ENCODE measurements at places on chromosomes 7 and 10. TPM values are rescaled to one million over a fixed set of nuclear protein-coding genes. Genes with fewer than 3 reads are reported as not detected.

DNA sequence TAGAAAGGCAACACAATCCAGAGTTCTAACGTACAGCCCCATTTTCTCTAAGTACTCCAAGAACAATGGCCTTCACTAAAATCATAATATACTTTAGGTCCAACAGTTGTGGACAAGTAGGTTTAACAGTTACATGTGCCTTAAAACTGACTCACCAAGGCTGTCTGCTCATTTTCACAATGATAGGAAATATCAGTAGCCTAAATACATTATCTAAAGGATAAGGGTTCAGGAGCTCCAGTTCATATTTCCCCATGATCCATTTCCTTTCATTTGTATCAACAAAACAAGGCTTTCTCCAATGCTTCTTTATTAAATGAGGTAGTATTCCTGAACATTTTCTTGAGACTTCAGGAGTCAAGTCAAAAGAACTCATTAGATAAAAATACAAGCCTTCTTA, 164.0 kb downstream of the SLC25A13 start:
- no peak for DNase-seq
- H3K4me3 ChIP-seq: no peak overlapping the region
- no peaks in the 10 kb centered on the region for H3K4me1 ChIP-seq
- no peaks in the 10 kb centered on the region for H3K36me3 ChIP-seq

The CFAP43 gene
- total RNA-seq: 0.21 TPM

The ITPRID1 gene
- total RNA-seq: not detected

The SMARCD3 gene
- 27.8 TPM for total RNA-seq

The SEMA3D gene
- 11.5 TPM for total RNA-seq

GRCh38 chr10:44922796-44923545, 11.8 kb downstream of the TMEM72 start:
- no peak overlapping the region for H3K27ac ChIP-seq
- no peak for DNase-seq
- H3K27me3 ChIP-seq: peaks cover 5% of the 10 kb centered on the region
- no peak overlapping the region for H3K4me3 ChIP-seq

DNA sequence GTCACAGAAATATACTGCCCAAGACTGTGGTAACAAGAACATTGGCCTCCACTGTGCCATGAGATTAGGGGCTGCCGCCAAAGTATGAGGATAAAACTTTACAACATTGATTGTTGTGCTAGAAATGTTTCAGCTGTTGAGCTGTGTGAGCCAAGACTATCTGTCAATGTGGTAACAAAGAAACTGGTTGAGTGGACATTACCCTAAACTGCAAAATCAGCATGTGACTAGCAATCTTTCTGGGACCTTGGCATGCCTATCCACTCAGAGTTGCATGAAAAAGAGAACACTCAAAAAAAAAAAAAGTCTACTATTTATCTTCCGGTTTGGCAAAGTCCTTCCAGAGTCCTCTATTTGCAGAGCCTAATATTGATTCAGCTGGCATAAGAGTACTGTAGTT, 605.6 kb upstream of the CNTNAP2 start:
- H3K27ac ChIP-seq: no peak overlapping the region
- H3K4me1 ChIP-seq: no peaks in the 10 kb centered on the region
- H3K36me3 ChIP-seq: no peaks in the 10 kb centered on the region
- H3K27me3 ChIP-seq: no peaks in the 10 kb centered on the region
- H3K4me3 ChIP-seq: no peak overlapping the region
- DNase-seq: no peak

- no peak for DNase-seq
- no peaks in the 10 kb centered on the region for H3K4me1 ChIP-seq
- H3K27ac ChIP-seq: no peak overlapping the region
- H3K27me3 ChIP-seq: peaks cover 7% of the 10 kb centered on the region
Measured at GRCh38 chr7:152006336-152006735, 19.1 kb upstream of the GALNT11 start.

GRCh38 chr10:18822156-18822555, 162.9 kb downstream of the ARL5B start:
- no peak overlapping the region for H3K4me3 ChIP-seq
- H3K4me1 ChIP-seq: no peaks in the 10 kb centered on the region
- H3K27me3 ChIP-seq: no peaks in the 10 kb centered on the region
- no peak for DNase-seq
- no peak overlapping the region for H3K27ac ChIP-seq

The NODAL gene
- not detected for total RNA-seq

GRCh38 chr7:142001163-142001874, 5.6 kb downstream of the MGAM start:
- DNase-seq: no peak
- H3K4me3 ChIP-seq: no peak overlapping the region
- H3K36me3 ChIP-seq: no peaks in the 10 kb centered on the region
- H3K27ac ChIP-seq: no peak overlapping the region

GRCh38 chr7:134669845-134670373, 23.3 kb downstream of the BPGM start:
- peak; percentile 99 for DNase-seq
- H3K36me3 ChIP-seq: no peaks in the 10 kb centered on the region
- H3K27ac ChIP-seq: no peak overlapping the region
- H3K4me3 ChIP-seq: peak overlapping the region; percentile 7

The CARD11 gene
- 0.82 TPM for total RNA-seq

DNA sequence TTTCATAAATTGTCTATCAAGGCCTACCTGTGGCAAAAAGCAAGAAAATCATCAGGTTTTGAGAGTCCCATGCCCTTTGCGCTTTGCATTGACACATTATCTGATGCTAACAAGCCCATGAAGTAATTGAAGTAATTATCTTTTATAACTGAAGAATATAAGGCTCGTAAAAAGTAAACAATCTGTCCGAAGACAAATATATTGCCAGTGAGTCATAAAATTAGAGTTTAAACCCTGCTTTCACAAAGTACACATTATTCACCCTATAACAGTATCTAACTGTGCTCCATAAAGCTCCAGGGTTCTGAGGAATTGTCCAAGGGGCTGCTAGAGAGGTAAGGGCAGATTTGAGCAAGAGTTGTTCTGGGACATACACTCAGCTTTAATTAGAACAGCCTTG, 102.3 kb upstream of the PPP1R3A start:
- no peak overlapping the region for H3K4me3 ChIP-seq
- H3K4me1 ChIP-seq: 0 out of 2 replicates have a peak, but pooled peaks cover 3% of the 10 kb centered on the region
- no peak for DNase-seq
- H3K36me3 ChIP-seq: no peaks in the 10 kb centered on the region

DNA sequence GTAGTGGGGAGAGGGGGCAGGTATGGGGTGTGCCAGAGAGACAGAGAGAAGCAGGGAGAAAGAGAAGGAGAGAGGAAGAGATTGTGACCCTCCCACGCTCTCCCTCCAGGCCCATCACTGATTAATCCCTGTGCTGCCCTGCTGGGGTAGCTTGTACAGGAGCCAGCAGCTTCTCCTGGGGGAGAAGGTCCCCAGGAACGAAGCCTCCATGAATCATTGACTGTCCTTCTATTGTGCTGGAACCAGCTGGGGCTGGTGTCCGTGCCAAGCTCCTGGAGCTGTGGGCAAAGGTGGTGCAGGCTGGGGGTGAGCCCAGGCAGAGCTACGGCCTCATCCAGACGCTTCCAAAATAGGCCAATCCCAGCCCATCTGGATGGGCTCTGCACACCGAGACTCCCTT, 20.9 kb downstream of the AQP1 start:
- DNase-seq: no peak
- no peaks in the 10 kb centered on the region for H3K4me1 ChIP-seq
- no peaks in the 10 kb centered on the region for H3K27me3 ChIP-seq
- no peaks in the 10 kb centered on the region for H3K36me3 ChIP-seq

The ADAM22 gene
- 4.2 TPM for total RNA-seq

DNA sequence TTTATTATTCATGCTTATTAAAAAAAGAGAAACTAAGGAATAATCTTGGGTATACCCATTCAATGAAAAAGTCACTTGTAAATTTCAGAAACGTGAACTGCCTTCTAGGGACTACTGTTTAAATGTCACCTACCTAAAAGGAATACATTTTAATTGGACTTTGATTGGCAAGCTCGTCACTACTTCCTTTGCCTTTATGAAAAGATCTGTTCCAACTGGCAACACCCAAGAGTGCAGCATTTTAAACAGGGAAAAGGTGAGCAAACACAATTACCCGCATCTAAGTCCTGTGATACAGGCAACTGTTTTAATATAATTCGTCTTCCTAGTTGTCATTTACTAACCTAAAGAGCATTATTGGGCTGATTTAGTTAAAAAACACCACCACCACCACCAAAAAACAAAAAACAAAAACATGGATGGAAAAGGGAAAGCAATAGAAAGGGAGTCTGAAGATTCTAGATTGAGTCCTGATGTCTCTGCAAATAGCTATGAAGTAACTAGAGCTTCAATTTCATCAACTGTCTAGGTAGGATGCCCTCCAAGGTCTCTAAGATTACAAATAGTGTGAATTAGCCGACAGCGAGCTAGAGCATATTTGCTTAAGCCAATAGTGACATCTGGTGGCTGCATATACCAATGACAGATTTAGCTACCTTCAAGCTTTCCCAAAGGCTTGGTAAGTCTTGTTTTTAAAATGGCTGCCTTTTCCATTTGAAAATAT, 33.8 kb upstream of the ICA1 start:
- DNase-seq: peak; percentile 81
- H3K27ac ChIP-seq: no peak overlapping the region
- peaks cover 7% of the 10 kb centered on the region for H3K27me3 ChIP-seq
- H3K4me3 ChIP-seq: no peak overlapping the region
- H3K36me3 ChIP-seq: no peaks in the 10 kb centered on the region

GRCh38 chr7:101563943-101564777, 64.9 kb downstream of the MYL10 start:
- H3K4me3 ChIP-seq: no peak overlapping the region
- no peaks in the 10 kb centered on the region for H3K36me3 ChIP-seq
- H3K4me1 ChIP-seq: 0 out of 2 replicates have a peak, but pooled peaks cover 2% of the 10 kb centered on the region
- no peak overlapping the region for H3K27ac ChIP-seq
- 0 out of 2 replicates have a peak, but pooled peaks cover 3% of the 10 kb centered on the region for H3K27me3 ChIP-seq

DNA sequence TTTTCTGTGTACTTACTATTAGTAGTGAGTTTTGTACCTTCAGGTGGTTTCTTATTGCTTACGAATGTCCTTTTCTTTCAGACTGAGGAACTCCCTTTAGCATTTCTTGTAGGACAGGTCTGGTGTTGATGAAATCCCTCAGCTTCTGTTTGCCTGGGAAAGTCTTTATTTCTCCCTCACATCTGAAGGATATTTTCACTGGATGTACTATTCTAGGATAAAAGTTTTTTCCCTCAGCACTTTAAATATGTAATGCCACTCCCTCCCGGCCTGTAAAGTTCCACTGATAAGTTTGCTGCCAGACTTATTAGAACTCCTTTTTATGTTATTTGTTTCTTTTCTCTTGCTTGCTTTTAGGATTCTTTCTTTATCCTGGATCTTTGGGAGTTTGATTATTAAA, 1.7 kb upstream of the CYCS start:
- H3K4me1 ChIP-seq: 0 out of 2 replicates have a peak, but pooled peaks cover 3% of the 10 kb centered on the region
- H3K4me3 ChIP-seq: no peak overlapping the region
- H3K27ac ChIP-seq: peak overlapping the region; percentile 40
- peaks cover 20% of the 10 kb centered on the region for H3K36me3 ChIP-seq

DNA sequence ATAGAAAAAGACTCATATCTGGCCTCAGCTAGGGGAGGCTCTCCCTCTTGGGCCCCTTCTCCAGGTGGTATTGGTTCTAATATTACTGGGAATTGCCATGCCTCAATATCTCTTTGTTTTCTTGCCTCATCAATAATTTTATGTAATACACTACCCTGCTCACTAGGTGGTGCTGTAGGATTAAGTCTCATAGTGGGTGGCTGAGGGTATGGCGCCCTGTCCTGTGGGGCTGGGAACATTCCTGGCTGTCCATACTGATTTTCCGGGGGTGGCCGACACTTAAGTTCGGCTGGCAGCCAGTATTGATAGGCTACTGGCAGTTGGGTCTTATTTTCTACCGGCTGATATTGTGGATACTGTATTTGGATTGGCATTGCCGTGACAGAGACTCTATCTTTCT, 9.0 kb upstream of the TAS2R3 start:
- H3K27ac ChIP-seq: no peak overlapping the region
- no peaks in the 10 kb centered on the region for H3K4me1 ChIP-seq
- peaks cover 21% of the 10 kb centered on the region for H3K36me3 ChIP-seq
- no peak for DNase-seq
- no peaks in the 10 kb centered on the region for H3K27me3 ChIP-seq
- no peak overlapping the region for H3K4me3 ChIP-seq

DNA sequence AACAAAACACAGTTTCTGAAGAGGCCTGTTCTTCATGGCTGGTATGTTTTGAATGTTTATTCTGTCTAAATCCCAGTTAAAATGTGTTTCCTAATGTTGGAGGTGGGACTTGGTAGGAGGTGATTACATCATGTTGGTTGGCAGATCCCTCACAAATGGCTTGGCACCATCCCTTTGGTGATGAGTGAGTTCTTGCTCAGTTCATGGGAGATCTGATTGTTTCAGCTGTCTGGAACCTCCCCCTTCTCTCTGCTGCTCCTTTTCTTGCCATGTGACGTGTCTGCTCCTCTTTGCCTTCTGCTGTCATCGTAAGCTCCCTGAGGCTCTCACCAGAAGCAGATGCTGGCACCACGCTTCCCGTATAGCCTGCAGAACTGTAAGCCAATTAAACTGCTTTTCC, 383.6 kb upstream of the TPK1 start:
- DNase-seq: no peak
- H3K36me3 ChIP-seq: no peaks in the 10 kb centered on the region
- no peak overlapping the region for H3K4me3 ChIP-seq
- no peaks in the 10 kb centered on the region for H3K4me1 ChIP-seq

DNA sequence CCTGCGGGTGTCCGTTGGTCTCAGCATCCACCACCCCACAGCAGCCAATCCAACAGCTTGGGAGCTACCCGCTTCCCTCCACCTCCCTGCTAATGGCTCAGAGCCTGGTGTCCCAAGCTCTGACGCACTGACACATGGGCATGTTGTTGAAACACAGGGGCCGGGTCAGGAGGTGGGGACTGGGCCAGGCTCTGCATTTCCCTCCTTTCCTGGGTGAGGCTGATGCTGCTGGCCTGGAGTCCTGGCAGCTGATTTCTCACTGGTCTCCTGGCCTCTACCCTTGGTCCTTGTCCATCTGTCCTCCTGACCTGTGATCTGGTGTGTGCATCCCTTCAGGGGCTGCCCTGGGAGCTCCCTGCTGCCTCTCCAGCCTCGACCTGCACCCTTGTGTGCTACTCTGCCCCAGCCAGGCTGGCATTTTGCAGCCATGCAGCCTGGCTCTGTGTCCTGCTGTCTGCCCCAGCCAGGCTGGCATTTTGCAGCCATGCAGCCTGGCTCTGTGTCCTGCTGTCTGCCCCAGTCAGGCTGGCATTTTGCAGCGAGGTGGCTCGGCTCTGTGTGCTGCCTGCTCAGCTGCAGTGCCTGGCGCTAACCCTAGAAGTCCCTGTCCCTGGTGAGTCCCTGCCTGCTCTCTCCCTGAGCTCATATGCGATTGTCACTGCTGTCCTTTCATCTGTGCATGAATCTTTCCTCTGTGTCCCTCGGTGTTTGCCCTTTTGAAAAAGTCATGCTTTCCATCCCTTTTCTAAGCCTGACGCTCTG, 14.0 kb downstream of the AMZ1 start:
- no peaks in the 10 kb centered on the region for H3K36me3 ChIP-seq
- no peak overlapping the region for H3K27ac ChIP-seq
- no peaks in the 10 kb centered on the region for H3K4me1 ChIP-seq
